ENCODE measurements at places on chromosomes 2 and 18.

DNA sequence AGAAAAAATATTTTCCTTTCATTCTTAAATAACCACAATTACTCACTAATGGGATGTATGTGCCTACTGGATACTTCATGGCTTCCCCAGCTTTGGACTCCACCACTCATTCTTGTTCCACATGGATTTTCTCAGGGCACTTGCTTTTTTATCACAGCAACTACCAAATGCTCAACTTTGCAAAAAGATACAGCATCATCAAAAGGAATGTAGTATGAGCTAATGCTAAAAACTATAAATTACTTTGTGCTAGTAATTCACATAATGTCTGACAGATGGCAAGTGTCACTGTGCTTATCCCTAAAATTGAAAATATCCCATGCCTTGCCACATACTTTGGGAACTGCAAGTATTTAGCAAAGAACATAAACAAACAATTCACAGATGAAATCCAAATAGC, 130.4 kb upstream of the ZFP36L2 start:
- DNase-seq = no peak

DNA sequence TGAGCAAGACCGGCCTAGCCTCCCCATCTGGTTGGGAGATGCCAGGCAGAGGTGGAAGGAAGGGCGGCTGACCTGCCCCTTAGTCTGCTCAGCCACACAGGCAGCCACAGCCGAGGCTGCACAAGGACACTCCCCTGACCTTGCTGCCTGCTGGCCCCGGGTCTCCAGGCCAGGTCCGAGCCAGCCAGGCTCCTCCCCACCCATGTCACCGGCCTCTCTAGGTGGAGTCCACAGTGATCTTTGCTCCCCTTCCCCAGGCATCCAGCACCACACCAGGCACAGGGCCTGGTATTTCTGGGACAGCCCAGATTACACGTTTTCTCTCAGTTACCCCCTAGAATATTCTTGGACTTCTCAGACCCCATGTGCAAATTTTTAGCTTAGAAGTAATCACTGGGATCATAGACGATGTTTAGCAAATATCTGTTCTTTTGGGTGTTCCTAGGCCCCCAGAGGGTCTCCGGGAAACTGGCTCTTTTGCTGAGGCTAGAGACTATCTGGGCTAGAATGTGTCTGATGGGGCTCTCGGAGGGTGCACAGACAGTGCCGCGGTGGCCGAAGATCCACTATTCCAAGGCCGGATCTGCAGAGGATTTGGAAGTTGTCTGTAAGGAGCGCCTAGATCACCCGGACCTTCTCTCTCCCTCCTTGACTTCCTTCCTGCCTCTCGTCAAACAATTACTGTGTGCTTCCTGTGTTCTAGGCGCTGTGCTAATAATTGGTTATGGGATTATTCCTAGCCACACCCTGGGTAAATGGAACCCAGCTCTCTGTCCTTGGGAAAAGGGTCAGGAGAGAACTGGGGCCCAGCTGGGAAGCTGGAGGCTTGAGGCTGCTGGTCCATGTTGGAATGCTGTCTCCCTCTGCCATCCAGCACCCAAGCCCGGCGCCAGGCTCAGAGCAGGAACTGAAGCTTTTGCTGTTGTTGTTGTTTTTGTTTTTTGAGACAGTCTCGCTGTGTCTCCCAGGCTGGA, 46.9 kb downstream of the ODC1 start:
- DNase-seq = no peak

GRCh38 chr2:158676295-158676694, 118.8 kb upstream of the DAPL1 start:
- no peak for DNase-seq

GRCh38 chr2:40281021-40281940, 170.6 kb downstream of the SLC8A1 start:
- DNase-seq = no peak

DNA sequence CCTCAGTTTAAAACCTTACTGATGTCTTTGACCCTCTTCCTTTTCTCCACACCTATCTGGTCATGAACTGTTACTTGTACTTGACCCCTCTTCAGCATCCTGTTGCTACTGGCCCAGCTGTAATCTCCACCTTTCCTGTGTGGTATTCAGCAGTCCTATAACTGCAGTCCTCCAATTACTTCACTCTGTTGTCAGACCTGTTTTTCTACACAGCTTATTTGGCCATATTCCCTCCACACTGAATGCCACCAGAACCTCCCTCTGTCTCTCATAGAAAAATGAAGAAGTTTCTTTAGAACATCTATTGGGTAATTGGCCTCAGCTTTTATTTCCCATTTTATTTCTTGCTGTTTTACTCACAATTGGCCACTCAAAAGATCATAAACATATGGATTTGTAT, 155.4 kb downstream of the ASXL3 start:
- DNase-seq = no peak

- no peak for DNase-seq
These were observed 38.3 kb downstream of the CCBE1 start for GRCh38 chr18:59658941-59659340.

DNA sequence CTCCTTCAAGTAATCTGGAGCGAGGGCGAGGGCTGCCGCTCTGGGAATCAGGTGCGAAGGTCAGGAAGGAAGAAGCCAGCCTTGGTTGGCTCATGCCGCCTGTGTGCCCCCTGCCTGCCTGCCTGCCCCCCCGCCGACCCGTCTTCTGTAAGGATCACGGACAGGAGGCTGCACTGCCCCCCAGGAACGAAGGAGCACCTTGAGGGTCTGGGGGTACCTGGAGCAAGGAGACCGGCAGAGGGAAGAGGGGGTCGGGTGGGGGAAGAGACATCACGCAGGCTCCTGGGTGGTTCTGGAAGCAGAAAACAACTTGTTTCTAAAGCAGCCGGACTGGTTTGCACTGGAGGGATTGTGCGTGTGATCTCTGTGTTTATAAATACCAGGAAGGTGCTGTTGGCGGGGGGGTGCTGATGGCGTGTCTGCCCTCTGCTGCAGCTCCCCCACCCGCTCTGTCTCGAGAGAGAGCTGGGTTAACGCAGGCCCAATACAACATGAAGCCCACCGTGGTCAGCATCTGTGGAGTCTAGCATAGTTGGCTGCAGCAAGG, 1.7 kb downstream of the FOSL2 start:
- no peak for DNase-seq

GRCh38 chr2:194603429-194603828, 1053.6 kb upstream of the SLC39A10 start:
- no peak for DNase-seq

DNA sequence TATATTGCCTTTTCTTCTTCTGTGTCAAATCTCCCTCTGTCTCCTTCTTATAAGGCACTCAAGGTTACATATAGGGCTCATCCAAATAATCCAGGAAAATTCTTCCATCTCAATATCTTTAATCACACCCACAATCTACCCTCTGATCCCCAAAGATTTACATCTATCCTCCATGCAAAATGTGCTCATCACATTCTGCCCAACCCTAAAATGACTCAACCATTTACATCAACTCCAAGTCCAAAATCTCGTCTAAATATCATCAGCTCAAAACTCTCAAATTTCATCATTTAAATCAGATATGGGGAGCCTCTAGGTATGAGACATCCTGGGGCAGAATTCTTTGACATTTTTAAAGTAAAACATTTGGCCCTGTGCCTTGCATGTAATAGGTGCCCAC, 1349.8 kb downstream of the SUCLG1 start:
- no peak for DNase-seq

DNA sequence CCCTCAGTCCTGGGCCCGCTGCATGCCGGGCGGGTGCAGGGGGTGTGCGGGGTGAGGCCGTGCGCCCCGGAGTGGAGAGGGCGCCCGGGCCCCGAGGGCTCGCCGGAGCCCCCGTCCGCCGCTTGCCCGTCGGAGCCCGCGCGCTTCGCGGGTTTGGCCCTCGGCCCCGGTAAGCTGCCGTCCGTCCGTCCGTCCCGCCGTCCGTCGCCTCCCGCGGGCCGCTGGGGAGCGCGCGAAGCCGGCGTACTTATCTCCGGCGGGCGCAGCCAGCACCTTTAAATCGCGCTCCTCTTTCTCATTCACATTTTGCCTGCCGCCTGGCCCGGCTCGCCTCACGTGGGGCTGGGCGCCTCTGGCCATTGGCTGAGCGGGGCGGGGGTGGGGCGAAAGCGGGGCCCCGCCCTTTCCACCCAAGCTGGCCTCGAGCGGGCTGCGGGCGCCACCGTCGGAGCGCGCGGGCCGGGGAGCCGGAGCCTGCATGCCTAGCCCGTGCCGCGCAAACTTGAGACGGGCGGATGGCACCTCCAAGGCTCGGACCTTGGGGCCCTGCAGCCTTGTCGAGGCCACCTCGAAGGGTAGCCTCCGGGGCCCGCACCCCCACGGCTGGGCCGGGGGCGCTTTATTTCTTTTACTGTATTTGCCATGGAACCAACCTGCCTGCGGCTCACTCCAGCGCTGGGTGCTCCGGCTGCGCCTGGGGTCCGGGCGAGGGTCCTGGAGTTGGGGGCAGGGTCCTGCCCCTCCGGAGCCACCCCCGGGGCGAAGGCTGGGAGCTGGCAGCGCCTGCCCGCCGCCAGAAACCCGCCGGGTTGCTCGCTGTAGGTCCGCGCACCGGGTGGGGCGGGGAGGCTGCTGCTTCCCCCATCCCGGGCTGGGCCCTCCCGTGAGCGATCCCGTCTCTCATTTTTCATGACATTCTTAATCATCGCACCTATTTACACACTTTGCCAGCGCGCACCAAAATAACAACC, at the start of gene GBX2:
Gene GBX2, minus strand, starts transcription at position 277 of the 971 bp plus-strand sequence. CDS start 415 bp downstream, outside the sequence.
- no peak for DNase-seq

DNA sequence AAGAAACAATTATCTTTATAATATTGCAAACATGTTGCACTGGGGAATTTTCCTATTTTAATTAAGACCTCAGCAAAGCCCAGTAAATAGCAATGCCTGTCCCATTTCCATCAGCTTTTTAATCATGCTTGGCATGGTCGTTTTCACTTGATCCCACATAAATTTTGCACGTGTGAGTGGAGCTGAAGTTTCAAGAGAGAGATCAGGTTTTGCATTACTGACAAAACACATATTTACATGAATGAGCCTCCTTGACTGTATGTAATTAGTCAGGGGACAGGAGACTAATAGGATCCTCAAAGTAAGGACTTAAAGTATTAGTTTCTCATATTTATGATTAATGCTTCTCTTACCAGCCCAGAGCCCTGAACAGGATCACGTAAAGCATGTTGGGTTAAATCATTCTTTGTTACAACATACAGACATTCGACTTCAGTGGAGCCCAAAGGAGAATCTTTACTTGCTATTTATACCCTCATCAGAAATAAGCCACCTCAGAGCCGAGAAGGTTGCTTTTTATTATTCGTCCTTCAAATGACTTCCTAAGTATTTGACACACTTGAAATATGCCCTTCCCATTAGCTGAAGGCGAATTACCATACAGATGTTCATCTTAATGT, 711.3 kb downstream of the GALR1 start:
- no peak for DNase-seq

DNA sequence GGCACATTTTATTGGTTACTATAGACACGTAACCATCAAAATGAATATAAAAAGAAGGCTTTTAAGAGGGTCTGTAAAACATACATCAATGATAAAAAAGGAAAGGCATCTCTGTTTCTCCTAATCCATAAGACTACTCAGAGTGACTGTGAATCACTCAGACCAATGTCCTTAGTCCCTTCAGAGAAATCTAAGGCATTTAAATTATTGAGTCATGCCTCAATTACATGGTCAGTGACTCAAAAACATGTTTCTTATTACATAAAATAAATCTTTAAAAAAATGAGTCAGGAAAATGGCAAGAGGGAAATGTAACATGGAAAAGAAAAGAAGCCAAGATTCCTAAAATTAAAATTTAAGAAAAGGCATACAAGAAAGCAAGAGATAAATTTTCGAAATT, 146.6 kb downstream of the ERBB4 start:
- DNase-seq = no peak

DNA sequence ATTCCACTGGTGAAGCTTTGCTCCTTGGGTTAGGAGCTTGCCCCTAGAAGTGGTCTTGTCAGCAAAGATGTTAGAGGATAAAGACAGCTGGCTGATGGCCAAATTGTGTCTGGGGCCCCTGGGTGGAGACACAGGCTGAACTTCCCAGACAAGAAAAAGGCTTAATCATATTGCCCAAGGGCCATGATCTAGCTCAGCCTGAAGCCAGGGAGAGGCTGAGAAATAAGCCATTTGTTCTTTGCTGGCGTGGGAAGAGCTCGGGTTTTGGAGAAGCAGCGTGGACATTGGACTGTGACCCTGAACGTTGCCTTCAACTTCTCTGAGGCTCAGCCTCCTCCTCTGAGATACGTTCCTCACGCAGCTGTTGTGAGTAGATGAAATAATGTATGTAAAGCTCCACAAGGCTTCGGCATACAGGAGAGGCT, 153.0 kb downstream of the ZFP36L2 start:
- no peak for DNase-seq

DNA sequence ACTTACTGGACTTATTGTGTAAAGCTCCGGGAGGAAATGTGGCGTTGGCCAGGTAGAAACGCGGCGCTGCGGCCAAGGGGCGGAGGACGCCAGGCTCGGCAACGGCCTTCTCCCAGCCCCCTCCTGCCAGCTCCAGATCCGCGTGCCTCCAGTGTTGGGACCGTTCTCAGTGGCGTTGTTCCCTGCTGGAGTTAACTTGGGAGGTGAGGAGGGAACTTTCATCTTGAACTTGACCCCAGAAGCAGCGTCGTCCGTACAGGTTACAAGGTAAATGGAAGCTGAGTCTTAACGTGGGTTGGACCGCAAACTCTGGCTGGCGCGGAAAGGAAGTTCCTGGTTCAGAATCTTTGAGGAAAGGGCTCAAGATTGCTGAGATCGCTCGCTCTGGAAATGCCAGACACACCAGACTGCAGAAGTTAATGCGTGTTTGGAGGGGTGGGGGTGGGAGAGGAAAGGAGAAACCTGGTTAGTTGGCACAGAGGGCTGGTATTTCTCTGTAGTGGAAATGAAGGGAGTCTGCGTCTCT, 1.3 kb downstream of the TANC1 start:
- no peak for DNase-seq

- DNase-seq = no peak
These were observed 654.1 kb upstream of the SYT4 start for GRCh38 chr18:43931439-43931838.

- no peak for DNase-seq
These were observed 219.4 kb upstream of the SPOPL start for GRCh38 chr2:138282014-138282672.
